Stimulated activated CD8-positive, alpha-beta memory T cell treated with anti-CD3 and anti-CD28 coated beads, Interleukin-7, amount 100 ng/mL, for 24 hours (primary cell): ENCODE measurements at places on chromosomes 4 and X.

DNA sequence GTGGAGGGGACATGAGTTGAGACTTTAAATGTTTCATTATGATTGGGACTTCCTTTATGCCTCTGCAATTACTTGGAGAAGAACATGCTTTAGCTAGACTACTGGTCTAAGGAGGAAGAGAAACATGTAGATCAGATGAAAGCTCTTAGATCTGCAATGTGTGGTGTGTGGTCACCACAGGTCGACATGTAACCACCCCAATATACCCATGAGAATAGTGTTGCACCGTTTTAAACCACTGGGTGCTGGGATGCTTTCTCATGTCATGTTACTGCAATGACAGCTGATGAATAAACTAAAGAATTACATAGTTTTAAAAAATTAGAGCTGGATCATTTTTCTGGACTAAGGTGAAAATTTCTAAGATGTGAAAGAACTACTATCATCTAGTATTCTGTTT lies 1039.7 kb downstream of the RAPGEF2 start:
- DNase-seq = no peak

- no peak for DNase-seq
Measured at GRCh38 chrX:119488749-119489148, 20.5 kb downstream of the SLC25A5 start.

DNA sequence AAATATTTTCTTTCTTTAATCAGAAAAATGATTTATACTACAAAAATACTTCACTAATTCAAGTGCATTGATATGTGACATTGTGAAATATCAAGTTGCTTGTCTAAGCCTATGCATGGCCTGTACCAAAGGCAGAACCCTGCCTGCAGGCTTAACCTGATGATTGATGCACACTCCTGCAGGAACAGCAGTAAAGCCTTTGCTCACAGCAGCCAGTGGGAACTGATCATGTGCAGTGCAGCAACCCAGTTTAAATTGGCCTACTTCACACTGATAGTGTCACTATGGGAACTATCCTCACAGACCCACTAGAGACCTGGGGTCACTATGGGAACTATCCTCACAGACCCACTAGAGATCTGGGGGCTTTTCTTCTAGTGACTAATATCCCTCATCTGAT lies 603.8 kb downstream of the RAPGEF2 start:
- DNase-seq = no peak

DNA sequence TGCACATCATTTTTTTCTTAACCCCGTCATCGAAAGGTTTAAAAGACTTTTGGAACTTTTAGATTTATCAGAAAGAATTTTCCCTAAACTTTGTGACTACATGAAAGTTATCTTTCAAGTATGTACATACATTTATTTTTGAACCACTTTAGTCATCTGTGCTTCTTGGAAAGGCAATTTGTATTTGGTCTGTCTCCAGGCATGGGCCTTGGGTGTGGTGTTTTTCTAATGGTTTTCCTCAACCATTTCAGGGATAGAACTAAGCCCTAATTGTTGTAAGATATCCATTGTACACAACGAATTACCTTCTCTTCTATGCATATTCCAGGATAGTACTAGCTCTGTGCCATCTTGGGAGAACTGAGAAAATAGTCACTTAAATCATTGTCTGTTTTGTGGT lies 191.5 kb upstream of the RPL34 start:
- no peak for DNase-seq

GRCh38 chr4:147821555-147821954 lies 89.7 kb downstream of the ARHGAP10 start:
- DNase-seq = no peak

DNA sequence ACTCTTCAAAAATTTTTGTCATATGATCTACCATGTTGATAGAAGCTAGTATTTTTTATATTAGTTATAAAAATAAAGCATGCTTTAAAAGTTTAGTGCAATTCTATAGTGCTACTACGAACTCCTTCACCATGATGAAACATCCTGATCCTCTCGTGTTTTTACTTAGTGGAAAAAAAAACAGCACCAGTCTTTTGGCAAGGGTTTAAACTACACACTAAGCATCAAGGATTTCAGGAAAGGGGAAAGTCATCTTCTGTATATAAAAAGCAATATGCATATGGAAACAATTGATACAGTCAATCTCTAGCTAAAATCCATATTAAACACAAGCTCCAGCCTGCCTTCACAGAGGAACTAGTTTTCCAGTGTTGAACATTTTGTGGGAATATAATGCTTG lies 18.7 kb downstream of the CHM start:
- DNase-seq = no peak

GRCh38 chr4:72319601-72320021 lies 249.4 kb downstream of the ADAMTS3 start:
- no peak for DNase-seq

DNA sequence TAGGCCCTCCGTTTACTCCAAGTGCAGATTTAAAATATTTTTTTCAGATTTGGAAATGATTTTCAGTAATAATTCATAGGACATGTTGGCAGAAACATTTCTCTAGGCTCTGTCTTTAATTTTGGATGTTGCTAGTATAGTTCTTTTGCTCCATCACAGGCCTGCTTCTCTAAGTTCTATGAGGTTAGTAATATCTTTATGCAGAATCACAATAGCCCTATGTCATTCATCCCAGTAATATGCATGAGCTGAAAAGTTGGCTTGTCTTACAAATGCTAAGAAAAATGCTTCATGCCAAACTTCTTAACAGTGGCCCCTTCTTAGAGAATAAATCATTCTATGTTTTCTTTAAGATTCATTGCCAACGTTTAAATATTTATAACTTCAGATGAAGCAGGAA lies 148.3 kb upstream of the TLL1 start:
- DNase-seq = no peak

DNA sequence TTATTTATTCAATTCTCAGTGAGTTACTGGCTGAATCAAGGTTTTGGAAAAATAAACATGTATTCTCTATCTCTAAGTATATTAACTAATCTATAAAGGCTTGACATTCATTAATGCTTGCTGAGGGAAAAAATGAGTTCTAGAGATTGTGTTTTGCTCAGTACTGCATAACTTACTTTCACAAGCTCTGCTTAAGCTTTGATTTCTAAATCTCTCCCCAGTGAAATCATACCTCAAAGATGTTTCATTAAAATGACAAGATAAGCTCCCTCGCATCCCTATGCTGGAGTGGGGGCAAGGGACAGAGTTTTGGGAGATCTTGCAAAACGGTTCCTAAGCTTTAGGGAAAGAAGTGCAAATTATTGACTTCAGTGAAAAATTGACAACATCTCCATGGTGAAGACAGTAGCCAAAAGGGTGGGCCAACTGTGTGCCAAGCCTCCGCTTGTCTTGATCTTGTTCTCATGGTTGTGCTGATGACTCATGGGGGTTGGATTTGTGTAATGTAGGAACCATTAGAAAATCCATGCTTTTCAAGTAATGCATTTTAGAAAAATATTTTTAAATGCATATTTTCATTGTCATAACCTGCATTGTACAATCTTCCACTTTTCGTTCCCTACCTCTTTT lies 521.4 kb downstream of the RPA4 start:
- no peak for DNase-seq

- DNase-seq = no peak
Measured at GRCh38 chrX:85326234-85327059, 53.0 kb downstream of the POF1B start.

GRCh38 chr4:15018361-15018760 lies 16.1 kb downstream of the CPEB2 start:
- DNase-seq = no peak

DNA sequence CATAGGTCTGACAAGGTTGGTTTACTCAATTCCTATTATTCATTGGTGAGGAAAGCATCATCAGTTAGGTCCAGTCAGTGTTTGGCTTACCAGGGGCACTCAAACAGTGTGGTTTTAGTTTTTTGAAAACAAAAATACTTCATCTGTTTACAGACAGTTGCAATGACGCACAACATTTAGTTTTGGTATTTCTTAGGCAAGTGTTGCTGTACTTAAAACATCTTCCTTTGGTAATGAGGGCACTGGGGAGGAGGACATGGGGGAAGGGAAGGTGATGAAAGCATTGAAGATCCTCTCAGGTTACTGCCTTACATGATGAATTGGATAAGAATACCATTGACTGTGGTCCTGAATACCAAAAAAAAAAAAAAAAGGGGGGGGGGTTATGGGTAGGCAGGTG lies 93.7 kb upstream of the MAOA start:
- no peak for DNase-seq

DNA sequence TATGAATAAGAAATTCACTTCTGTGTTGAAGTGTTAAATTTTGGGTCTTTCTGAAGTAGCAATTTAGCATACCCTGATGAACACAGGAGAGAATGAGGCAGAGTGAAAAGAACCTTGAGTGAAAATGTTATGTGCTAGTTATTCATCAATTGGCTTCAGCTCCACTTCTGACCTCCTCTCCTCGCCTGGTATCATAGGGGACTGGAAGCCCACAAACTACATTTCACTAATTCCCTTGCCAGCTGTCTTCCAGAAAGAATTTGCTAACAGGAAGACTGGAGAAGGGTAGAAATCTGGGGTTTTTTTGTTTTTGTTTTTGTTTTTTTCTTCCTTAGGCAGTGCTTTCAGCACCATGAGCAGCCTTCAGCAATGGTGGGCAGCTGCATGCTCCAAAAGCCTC lies 5.5 kb upstream of the DAPP1 start:
- DNase-seq = no peak

DNA sequence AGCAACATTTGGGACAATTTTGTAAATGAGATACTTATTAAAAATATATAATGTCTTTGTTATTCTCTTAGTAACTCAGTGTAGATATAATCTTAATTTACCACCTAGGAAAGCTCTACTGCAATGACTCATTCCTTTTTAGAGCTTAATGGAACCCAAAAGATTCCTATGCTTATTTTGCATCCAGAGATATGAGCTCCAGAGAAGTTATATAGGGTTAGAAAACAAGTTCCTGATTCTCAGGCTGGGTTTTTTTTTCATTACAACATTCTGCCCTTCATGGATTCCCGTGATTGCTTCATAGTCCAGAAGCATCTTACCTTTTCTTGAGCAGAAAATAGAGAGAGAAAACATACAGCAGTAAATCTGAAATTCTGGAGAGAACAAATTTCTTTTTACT lies 57.9 kb upstream of the CXCL8 start:
- no peak for DNase-seq

- no peak for DNase-seq
Measured at GRCh38 chrX:69038816-69039215, 126.4 kb downstream of the PJA1 start.

DNA sequence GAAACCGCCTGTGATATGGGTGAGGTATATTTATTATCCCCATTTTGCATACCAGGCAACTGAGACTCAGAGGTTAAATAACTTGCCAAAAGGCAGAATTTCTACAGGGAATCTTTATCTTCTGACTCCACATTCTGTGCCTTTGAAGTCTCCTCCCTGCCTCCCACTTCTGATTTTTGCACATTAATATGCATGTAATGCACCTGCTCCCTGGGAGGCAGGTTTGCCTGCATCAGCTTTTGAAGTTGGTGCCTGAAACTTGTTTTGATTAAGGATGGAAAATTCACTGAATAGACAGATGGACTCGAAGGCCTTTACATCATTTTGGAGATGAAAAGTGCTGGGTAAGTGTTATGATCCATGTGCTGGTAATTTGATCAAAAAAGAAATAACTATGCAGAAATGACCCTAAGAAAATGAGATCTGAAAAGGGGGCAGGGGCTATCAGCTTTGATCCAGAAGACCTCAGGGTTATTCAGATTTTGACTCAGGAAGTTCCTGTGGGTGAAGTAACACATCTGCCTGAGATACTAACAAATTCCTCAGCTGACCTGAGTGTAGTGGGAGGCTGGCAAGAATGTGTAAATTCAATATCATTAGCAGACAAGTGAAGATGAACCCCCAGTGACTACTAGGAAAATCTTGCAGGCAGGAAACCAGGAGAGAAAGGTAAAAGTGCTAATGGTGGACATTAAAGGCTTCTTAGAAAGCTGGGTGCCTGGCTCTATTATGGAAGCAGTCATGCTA lies 167.5 kb upstream of the BOD1L1 start:
- DNase-seq = no peak

GRCh38 chr4:118981171-118981838 lies 92.7 kb downstream of the SYNPO2 start:
- no peak for DNase-seq

DNA sequence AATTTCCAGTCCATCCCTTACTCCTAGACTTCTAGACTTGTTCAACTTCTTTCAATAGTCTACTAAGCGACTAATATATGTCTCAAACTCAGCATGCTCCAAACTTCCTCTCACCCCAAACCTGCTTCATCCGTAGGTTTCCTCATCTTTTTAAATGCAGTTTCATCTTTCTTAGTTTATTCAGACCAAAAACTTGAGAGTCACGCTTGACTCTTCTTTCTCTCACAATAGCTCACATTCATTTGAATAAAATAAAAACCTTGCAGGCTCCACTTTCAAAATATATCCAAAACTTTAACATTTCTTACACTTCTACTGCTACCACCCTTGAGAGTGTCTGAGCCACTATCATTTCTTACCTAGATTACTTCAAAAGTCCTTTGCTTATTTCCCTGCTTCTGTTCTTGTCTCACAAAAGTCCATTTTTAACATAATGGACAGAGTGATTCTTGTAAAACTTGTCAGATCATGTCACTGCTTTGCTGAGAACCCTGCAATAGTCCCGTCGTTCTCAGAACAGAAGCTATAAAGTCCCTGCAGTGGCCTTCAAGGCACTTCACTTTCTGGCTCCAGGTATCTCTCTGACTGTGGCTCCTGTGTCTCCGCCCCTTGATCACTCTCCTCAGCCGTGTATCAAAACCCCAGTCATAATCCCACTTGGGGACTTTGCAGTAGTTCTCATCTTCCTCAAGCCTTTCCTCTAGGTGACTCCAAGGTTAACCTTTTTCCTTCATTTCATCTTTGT lies 167.6 kb downstream of the ARHGAP24 start:
- no peak for DNase-seq

DNA sequence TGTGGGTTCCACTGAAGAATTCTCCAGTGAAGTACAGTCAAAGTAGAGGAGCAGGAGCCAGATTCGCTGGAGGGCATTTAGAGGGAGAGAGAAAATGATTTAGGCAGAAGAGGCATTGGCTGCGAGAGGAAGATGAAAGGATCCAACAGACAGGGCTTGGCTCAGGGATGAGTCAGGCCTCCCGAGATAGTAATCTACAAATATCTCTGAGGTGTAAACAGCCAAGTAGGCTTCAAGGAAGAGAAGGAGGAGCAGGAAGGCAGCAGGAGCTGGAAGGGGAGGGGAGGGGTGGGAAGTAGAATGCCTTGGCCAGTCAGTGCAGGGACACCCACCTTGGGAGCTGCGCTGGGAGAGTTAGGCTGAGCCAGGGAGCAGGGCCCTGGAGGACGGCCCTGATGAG lies 55.5 kb downstream of the PJA1 start:
- no peak for DNase-seq

DNA sequence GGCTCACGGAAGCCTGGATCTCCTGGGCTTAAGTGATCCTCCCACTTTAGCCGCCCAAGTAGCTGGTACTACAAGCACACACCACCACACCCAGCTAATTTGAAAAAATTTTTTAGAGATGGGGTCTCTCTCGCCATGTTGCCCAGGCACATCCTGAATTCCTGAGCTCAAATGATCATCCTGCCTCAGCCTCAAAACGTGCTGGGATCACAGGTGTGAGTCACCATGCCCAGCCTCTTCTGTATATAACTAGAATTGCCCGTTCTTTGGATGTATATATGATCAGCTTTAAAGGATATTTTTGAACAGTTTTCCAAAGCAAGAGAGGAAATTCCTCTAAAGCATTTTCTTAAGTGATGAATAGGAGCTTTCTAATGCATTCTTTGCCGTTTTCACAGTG lies 22.7 kb downstream of the ZFP42 start:
- no peak for DNase-seq
